Amniotic stem cell (primary cell): ENCODE measurements at places on chromosomes 13 and 19.

GRCh38 chr19:52946322-52947310 is 16.1 kb downstream of the ZNF816 start:
- no peak for DNase-seq

GRCh38 chr19:6047741-6048251 is 62.5 kb downstream of the RFX2 start:
- peak; percentile 36 for DNase-seq

DNA sequence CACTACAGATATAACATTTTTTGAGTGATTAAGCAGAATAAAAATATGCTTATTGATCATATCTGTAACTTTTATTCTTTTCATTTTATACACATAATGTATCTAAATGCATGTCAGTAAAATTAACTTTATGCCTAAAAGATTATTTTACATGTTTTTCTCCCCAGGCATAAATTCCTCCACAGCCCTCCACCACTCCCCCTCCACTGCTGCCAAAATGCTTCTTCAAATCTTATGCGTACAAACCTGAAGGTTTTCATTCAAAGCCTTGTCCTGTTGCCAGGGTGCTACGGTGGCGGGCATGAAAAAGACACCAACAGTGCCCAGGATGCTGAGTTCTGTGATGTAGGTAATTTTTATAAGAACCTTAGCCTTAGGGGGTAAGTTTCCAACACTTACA is 52.9 kb downstream of the PARP4 start:
- DNase-seq: no peak

- no peak for DNase-seq
These were observed 131.4 kb downstream of the TNFRSF19 start for GRCh38 chr13:23701636-23702035.

GRCh38 chr13:60210510-60211330 is 47.0 kb upstream of the DIAPH3 start:
- no peak for DNase-seq

GRCh38 chr19:53086949-53087348 is 16.3 kb downstream of the ZNF160 start:
- no peak for DNase-seq

DNA sequence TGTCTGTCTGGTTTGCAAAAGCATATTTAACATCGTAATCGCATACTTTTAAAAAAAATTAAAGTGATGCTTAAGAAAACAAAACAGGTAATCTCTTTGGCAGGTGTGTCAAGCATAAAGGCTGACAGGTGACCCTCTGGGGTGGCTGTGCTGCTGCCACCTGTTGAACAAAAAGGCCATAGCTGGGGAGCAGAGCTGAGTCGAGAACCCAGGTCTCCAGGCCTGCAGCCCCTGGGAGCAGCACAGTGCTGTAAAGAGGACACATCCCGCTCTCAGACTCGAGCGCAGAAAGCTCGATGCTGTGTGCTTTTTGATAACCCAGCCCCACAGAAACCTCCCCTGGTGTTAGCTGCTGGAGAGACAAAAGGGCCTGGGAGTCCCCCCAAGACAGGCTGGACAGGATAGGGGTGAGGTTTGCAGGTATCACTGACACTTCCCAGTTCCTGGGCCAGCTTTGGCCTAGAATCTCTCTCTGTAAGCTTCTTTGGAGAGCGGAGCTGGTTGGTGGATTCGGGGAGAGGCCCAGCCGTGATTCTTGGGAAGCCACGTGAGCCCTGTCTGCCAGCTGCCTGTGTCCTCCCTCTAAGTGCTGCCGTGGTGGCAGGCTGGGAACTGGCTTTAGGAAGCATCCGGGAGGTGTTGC is 66.9 kb downstream of the C13orf42 start:
- no peak for DNase-seq

GRCh38 chr13:48318377-48318811 is 14.8 kb downstream of the RB1 start:
- no peak for DNase-seq
